ENCODE measurements at places on chromosomes 7 and 10. TPM values are rescaled to one million over a fixed set of nuclear protein-coding genes. Genes with fewer than 3 reads are reported as not detected.

GRCh38 chr10:65570143-65571010, 1355.5 kb upstream of the LRRTM3 start:
- no peak overlapping the region for H3K27ac ChIP-seq
- DNase-seq = peak; percentile 65
- H3K4me3 ChIP-seq = peak overlapping the region; percentile 35
- no peaks in the 10 kb centered on the region for H3K4me1 ChIP-seq

DNA sequence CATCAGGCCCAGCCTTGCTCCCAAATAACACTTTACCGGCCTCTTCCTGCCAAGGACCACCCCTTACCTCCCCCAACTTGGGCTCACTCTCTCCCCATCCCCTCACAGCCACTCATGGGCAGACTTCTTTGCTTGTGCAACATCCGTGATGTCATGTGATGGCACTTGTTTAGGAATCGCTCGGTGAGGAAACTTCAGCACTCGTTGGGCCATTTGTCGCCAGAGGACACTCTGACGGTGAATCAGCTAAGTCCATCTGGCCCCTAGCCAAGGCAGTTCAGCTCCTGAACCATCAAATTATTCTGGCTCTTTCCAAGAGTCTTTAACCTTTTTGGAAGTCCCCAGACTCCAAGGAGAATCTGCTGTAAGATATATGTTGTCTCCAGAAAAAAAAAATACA, 19.2 kb downstream of the BTBD16 start:
- no peak for DNase-seq
- no peak overlapping the region for H3K27ac ChIP-seq

Gene TRA2A
- 24.8 TPM for total RNA-seq

DNA sequence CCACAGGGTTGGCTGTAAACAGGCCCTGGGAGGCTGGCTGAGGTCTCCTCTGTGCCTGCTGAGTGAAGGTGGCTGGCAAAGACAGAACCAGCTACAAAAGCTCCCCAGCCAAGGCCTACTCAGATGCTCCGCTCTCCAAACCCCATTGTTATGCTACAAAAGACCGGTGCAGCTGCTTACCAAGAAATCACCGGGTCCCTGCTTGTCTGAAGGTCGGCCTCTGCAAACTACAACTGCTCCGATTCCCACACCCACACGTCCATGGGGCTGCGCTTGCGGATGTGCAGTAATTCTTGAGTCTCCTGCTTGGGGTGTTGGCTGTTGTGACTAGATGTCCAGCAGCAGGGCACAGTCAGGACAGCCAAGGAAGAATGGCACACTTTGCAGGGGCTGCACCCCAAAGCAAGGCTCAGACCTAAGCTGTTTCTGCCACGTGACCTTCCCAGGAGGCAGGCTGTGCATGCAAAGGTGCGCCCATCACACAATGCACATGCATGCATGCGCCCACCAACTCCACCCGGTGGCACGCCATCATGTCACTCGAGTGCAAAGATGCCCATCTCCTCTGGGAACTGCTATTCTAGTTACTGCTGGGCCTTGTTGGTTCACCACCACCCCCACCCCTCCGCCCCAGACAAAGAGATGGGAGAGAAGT, 97.8 kb downstream of the OAT start:
- no peaks in the 10 kb centered on the region for H3K27me3 ChIP-seq
- no peak overlapping the region for H3K4me3 ChIP-seq
- H3K36me3 ChIP-seq = no peaks in the 10 kb centered on the region
- H3K27ac ChIP-seq = no peak overlapping the region
- peak; percentile 6 for DNase-seq
- no peaks in the 10 kb centered on the region for H3K4me1 ChIP-seq

Gene NPS
- total RNA-seq = not detected

Gene TLL2
- total RNA-seq = 0.43 TPM

- H3K4me1 ChIP-seq = no peaks in the 10 kb centered on the region
- DNase-seq = no peak
- H3K27me3 ChIP-seq = no peaks in the 10 kb centered on the region
- no peaks in the 10 kb centered on the region for H3K36me3 ChIP-seq
- no peak overlapping the region for H3K27ac ChIP-seq
Measured at GRCh38 chr7:40192036-40192435, 57.2 kb downstream of the SUGCT start.

GRCh38 chr7:5343884-5344283, 61.1 kb downstream of the SLC29A4 start:
- DNase-seq = no peak
- H3K27ac ChIP-seq = no peak overlapping the region
- H3K4me3 ChIP-seq = no peak overlapping the region
- H3K27me3 ChIP-seq = no peaks in the 10 kb centered on the region
- no peaks in the 10 kb centered on the region for H3K4me1 ChIP-seq

Gene PRKG1
- 3.9 TPM for total RNA-seq

Gene ENO4
- total RNA-seq = 0.24 TPM

Gene ADRB1
- 0.62 TPM for total RNA-seq

Gene MMRN2
- 6.6 TPM for total RNA-seq

GRCh38 chr7:36116347-36117202, 36.5 kb upstream of the EEPD1 start:
- H3K27me3 ChIP-seq = no peaks in the 10 kb centered on the region
- no peaks in the 10 kb centered on the region for H3K36me3 ChIP-seq
- H3K4me3 ChIP-seq = no peak overlapping the region

GRCh38 chr7:137204246-137204645, 139.3 kb downstream of the PTN start:
- H3K27me3 ChIP-seq = no peaks in the 10 kb centered on the region
- no peaks in the 10 kb centered on the region for H3K4me1 ChIP-seq
- DNase-seq = no peak
- H3K4me3 ChIP-seq = no peak overlapping the region
- no peaks in the 10 kb centered on the region for H3K36me3 ChIP-seq

DNA sequence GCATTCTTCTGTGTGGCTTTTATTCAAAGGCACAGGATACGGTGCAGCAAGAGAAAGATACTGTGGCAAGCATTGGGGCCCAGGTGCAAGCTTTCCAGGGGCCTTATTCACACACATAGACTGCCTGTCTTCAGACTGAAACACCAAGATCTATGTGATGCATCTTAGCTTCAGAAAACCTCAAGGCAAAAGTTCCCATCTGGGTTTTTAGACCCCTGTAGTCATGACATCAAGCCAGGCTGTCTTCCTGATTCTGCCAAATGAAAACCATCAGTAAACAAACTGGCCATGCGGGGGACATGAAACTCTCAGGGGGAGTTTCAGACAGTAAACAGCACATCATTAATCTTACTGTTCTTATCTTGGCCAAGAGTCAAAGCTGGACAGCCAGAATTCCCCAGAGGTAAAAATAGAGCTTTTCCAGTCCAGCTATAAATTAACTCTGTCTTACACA, 9.8 kb downstream of the AGBL3 start:
- no peak overlapping the region for H3K27ac ChIP-seq
- no peaks in the 10 kb centered on the region for H3K36me3 ChIP-seq
- no peak overlapping the region for H3K4me3 ChIP-seq

Gene FGFBP3
- total RNA-seq = 1.0 TPM

DNA sequence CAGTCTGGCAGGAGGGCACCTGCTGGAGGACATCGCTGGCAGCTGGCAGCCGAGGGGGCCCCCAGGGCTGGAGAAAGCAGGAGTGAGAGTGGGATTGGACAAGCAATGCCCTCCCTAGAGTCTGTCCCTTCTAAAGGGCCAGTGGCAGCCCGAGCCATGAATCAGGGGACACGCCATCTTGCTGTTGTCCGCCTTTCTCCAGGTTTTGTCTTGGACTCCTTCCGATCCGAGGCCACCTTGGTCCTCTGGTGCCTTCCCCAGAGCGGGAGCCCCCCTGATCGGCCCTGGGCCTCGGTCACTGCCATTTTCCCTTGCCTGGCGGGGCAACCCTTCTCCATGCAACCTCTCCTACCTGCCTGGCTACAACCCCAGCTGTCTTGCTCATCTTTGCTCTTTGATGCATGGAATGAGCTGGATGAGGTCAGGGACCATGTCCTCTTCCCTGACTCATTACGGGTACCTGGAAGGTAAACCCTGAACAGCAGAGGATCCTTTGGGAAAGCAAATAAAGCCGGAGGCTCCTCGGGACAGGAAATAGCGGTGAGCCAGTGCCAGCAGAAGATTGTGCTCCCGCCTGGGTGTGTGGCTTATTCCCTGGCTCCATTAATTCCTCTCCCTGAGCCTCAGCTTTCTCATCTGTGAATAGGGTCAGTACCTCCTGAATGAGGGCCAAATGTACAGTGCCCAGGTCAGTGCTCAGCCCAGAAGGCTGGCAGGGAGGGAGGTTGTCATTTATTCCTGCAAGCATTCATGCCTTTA, 112.0 kb downstream of the GRK5 start:
- no peaks in the 10 kb centered on the region for H3K4me1 ChIP-seq
- H3K27me3 ChIP-seq = no peaks in the 10 kb centered on the region
- no peak overlapping the region for H3K27ac ChIP-seq
- DNase-seq = no peak

GRCh38 chr7:149776289-149776688, 2.9 kb upstream of the ZNF467 start:
- H3K27ac ChIP-seq = no peak overlapping the region
- H3K27me3 ChIP-seq = no peaks in the 10 kb centered on the region

GRCh38 chr10:21169271-21169670, 272.2 kb upstream of the NEBL start:
- no peak overlapping the region for H3K27ac ChIP-seq
- no peaks in the 10 kb centered on the region for H3K4me1 ChIP-seq
- no peak overlapping the region for H3K4me3 ChIP-seq
- H3K36me3 ChIP-seq = no peaks in the 10 kb centered on the region
- no peaks in the 10 kb centered on the region for H3K27me3 ChIP-seq
- no peak for DNase-seq

GRCh38 chr10:69492091-69492745, 41.0 kb downstream of the TSPAN15 start:
- H3K4me1 ChIP-seq = no peaks in the 10 kb centered on the region
- no peak overlapping the region for H3K27ac ChIP-seq
- DNase-seq = no peak
- no peaks in the 10 kb centered on the region for H3K27me3 ChIP-seq
- H3K36me3 ChIP-seq = no peaks in the 10 kb centered on the region

DNA sequence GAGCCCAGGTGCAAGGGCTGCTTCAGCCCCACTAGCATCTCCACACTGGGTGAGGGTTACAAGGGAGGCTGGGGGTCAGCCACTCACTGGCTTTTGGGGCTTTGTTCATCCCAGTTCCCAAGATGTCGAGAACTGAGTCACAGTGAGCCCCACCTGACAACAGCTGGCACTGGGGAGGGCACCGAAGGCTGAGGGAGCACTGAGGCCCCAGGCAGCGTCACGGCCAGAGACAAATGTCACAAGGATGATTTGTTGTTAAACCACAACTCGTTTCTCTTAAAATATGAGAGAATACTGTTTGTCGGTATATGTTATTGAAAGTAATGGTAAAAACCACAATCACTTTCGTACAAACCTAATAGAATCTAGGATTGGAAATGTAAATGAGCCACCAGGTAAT, 219.9 kb downstream of the CELF2 start:
- no peaks in the 10 kb centered on the region for H3K4me1 ChIP-seq
- no peak for DNase-seq
- no peaks in the 10 kb centered on the region for H3K27me3 ChIP-seq
- no peak overlapping the region for H3K4me3 ChIP-seq
- H3K36me3 ChIP-seq = no peaks in the 10 kb centered on the region

GRCh38 chr10:60433684-60434083, 44.0 kb upstream of the ANK3 start:
- H3K4me1 ChIP-seq = no peaks in the 10 kb centered on the region
- H3K36me3 ChIP-seq = no peaks in the 10 kb centered on the region
- H3K27me3 ChIP-seq = no peaks in the 10 kb centered on the region
- no peak overlapping the region for H3K27ac ChIP-seq
- no peak overlapping the region for H3K4me3 ChIP-seq
- no peak for DNase-seq

Gene CHN2
- total RNA-seq = 24.0 TPM

GRCh38 chr7:99618726-99619125, 2.0 kb downstream of the ZSCAN25 start:
- peaks cover 50% of the 10 kb centered on the region for H3K36me3 ChIP-seq
- H3K4me3 ChIP-seq = no peak overlapping the region
- DNase-seq = no peak
- H3K27me3 ChIP-seq = no peaks in the 10 kb centered on the region

Gene HUS1
- total RNA-seq = 13.9 TPM

Gene HABP2
- total RNA-seq = 12.6 TPM

GRCh38 chr10:7767209-7767608, 20.6 kb downstream of the KIN start:
- DNase-seq = no peak
- H3K4me3 ChIP-seq = no peak overlapping the region
- peaks cover 22% of the 10 kb centered on the region for H3K36me3 ChIP-seq

Data from pancreas (tissue), 10 donors.